Activated T-cell treated with anti-CD3 and anti-CD28 coated beads, Interleukin-2, amount 50 U/mL, for 4 hours (primary cell): ENCODE measurements at places on chromosomes 2 and 18. TPM values are rescaled to one million over a fixed set of nuclear protein-coding genes. Genes with fewer than 3 reads are reported as not detected.

GRCh38 chr2:63578767-63579166 is 9.5 kb downstream of the WDPCP start:
- no peak for DNase-seq

REG3G gene
- total RNA-seq = not detected

- no peak for DNase-seq
Measured at GRCh38 chr18:41165625-41166024, 789.4 kb upstream of the PIK3C3 start.

- no peak for DNase-seq
Measured at GRCh38 chr2:145016711-145017110, 496.8 kb upstream of the ZEB2 start.

DNA sequence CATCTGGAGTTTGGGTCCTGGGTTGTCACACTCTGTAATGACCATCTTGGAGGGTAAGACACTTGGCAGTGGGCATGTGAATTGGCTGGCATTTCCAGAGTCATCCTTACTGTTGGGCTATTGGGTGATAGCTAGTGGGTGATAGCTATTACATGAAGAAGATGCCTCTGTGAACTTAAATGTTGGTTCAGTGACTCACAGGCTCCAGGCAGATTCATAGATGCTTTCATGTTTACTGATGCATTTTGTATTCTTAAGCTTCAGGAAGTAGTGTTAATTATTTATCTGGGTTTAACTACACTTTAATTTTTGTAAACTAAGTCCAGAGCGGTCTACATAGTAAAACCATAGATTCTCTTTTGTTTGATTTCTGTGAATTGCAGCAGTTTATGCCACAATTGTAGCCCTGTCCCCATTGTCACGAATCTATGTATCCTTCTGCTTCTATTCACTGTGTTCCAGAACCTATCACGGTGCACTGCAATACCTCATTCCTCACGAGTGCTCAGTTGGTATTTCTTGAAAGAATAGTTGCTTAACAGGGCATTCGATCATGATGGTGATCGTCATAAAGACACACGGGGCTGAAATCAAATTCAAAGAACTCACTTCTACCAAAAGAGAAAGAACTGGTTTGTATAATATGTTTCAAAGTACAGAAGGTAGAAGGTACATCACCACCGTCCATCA is 79.7 kb downstream of the GBX2 start:
- DNase-seq = no peak

TBR1 gene
- not detected for total RNA-seq

GRCh38 chr2:41924024-41924423 is 123.8 kb upstream of the PKDCC start:
- DNase-seq = no peak

DNA sequence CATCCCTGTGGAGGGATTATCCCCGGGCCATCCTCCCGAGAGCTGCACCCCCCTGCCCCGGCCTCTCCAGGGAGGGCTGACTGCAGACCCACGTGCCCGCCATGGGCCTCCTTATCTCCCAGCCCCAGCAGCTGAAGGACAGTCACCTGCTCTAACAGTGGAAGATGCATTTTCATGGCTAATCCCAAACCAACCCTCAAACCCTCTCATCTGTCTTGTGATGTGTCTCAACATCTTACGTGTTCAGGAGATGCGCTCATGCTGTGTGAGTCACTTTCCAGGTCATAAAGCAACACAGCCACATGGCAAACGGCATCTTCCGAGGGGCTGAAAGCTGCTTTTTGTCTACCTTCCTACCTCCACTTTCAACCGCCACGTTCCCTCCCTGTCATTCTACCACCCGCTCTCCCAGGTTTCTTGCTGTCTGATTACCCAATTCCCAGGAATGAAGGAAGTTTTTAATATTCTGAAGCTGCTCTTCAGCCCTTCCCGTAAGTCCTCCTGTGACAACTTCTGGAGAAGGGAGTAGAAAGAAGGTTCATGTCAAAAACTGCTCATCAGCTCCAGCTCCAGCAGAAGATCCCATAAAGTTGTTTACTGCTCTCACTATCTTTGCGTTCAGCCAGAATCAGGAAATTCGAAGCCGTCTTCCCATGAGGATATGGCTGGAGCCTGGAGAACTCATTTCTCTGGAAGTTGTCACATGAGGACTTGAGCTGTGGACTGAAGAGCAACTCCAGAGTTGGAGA is 54.5 kb downstream of the MBP start:
- DNase-seq = no peak

- DNase-seq = no peak
Measured at GRCh38 chr2:86563650-86564061, 413 bp upstream of the CHMP3 start.

TYMS gene
- total RNA-seq = 54.5 TPM

TAF4B gene
- 23.0 TPM for total RNA-seq

ALK gene
- not detected for total RNA-seq

HOXD12 gene
- total RNA-seq = not detected

GRCh38 chr2:186820303-186820702 is 28.7 kb downstream of the ZSWIM2 start:
- DNase-seq = no peak

CNTNAP5 gene
- total RNA-seq = not detected

- DNase-seq = no peak
Measured at GRCh38 chr2:222115296-222115695, 183.5 kb downstream of the PAX3 start.

SPDYA gene
- total RNA-seq = 0.91 TPM

DNA sequence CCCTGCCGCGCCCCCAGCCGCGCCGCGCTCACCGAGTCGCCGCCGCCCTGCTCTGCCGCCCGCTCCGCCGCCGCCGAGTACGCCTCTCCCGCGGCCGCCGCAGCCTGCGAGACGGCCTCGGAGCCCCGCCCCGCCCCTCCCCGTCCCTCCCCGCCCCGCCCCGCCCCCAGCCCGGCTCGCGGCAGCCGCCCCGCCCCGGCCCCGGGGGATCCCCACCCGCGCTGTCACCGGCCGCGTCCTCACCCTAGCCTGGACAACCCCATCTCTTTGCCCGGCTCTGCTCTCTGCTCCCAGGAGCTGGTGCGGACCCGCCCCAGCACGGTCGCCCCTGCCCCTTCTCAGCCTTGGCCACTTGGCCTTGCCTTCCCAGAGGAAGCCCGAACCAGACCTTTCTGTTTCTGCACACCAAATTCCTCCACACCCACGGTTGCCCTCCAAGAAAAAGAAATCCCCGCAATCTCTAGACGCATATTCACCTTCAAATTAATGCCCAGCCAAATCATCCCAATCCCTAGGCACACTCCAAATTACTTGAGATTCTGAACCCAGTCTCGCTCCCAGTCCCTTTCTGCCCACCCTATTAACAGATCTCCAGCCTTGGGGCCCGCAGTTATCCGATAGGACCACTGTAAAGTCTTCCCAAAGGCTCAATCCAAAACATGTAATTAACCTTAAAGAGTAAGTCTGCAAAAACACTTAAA is at the start of gene CYRIA:
Gene CYRIA (minus strand): TSS at position 87 of the 701 bp plus-strand sequence. CDS start 77,715 bp downstream, outside the sequence.
- DNase-seq = peak; percentile 22

DNA sequence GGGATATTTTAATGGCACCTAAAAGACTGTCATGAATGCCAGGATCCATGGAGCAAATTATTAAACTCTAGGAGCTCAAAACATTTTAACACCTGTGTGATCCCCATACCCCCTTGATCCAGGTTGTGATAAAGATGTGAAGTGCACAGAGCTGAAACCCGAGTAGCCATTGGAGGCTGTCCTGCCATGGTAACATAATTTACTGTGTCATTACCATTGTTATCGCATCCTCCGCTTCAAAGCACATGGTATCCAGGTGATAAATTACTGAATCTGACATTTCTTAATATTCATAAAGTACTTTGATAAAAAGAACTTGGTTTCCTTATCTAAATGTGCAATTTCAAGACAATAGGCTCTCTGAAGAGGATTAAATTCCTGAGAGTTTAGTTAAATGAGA is 109.3 kb downstream of the CHST9 start:
- DNase-seq = no peak

GRCh38 chr2:239035361-239035814 is 187.5 kb downstream of the TWIST2 start:
- peak; percentile 68 for DNase-seq

NTSR2 gene
- total RNA-seq = not detected

DNA sequence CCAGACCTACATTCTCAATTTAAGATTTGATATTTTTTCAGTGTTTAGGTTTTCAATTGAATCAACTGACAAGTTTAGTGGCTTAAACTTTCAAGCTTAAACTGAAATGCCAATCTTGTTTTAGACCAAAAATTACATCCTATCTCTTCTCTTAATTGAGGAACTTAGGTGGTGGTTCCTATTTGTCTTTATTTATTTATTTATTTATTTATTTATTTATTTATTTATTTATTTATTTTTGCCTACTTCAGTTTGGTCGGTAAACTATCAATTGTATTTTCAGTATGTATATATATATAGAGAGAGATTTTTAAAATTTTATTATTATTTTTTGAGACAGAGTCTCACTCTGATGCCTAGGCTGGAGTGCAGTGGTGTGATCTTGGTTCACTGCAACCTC is 68.1 kb downstream of the NEDD4L start:
- DNase-seq = no peak

FOXD4L1 gene
- 0.18 TPM for total RNA-seq

BOK gene
- total RNA-seq = 0.16 TPM
